ENCODE measurements at places on chromosomes 3 and 15.
A peak's percentile ranks its signal among the peaks of the same experiment; 100 is the strongest.

DNA sequence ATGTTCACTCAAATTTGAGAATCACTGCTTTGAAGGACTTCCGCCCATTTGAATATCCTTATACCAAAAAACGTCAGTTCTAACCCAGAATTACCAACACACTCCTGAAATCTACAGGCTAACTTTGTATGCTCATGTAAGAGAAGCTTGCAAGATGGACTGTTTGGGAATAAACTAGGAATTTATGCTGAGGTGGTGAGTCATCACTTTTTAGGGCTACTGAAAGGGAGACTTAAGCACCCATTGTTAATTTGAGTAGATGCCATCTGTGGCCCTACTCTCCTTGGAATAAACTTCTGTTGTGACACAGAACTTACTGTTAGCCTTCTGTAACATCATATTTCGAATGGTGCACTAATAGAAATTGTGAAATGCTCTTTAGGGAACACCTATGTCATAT is 74.6 kb downstream of the FGF12 start:
- no peaks in the 10 kb centered on the region for H3K4me1 ChIP-seq
- DNase-seq, result no peak
- H3K36me3 ChIP-seq, result no peaks in the 10 kb centered on the region
- no peak overlapping the region for H3K4me3 ChIP-seq
- no peaks in the 10 kb centered on the region for H3K27me3 ChIP-seq
- H3K27ac ChIP-seq, result no peak overlapping the region

GRCh38 chr3:13623101-13623654 is 74.3 kb downstream of the FBLN2 start:
- H3K27ac ChIP-seq, result no peak overlapping the region
- no peaks in the 10 kb centered on the region for H3K36me3 ChIP-seq
- H3K27me3 ChIP-seq, result no peaks in the 10 kb centered on the region
- no peak overlapping the region for H3K4me3 ChIP-seq

- H3K4me3 ChIP-seq, result peak overlapping the region; percentile 79
- DNase-seq, result no peak
- H3K4me1 ChIP-seq, result peaks cover 48% of the 10 kb centered on the region
- no peaks in the 10 kb centered on the region for H3K27me3 ChIP-seq
- no peaks in the 10 kb centered on the region for H3K36me3 ChIP-seq
These were observed 794 bp downstream of the LRIG1 start for GRCh38 chr3:66499881-66500575.

- H3K36me3 ChIP-seq, result no peaks in the 10 kb centered on the region
- H3K4me1 ChIP-seq, result no peaks in the 10 kb centered on the region
- no peak overlapping the region for H3K27ac ChIP-seq
- H3K4me3 ChIP-seq, result no peak overlapping the region
- H3K27me3 ChIP-seq, result peaks cover 2% of the 10 kb centered on the region
- no peak for DNase-seq
These were observed 243.8 kb downstream of the ZNF621 start for GRCh38 chr3:40768536-40768935.

DNA sequence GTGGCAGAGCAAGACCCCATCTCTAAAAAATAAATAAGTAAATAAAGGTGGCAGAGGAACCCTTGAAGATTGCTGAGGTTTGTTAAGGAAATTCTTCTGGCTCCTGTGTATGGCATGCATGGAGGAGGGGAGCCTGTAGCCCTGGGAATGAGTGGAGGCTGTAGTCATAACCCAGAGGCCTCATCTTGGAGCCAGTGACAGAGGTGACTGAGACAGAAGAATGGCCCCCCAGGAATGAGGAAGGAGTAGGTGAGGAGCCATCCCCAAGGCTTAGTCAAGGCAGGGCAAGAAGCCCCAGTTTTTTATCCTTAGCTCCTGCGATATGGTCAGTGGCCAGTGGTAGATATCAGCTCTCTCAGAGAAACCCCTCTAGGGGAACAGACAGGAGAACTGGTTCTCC is 46.5 kb downstream of the BSN start:
- H3K36me3 ChIP-seq, result no peaks in the 10 kb centered on the region
- no peak overlapping the region for H3K4me3 ChIP-seq
- no peaks in the 10 kb centered on the region for H3K27me3 ChIP-seq

GRCh38 chr3:157912514-157913451 is 193.4 kb downstream of the SHOX2 start:
- no peak overlapping the region for H3K4me3 ChIP-seq
- no peak overlapping the region for H3K27ac ChIP-seq
- no peaks in the 10 kb centered on the region for H3K36me3 ChIP-seq
- DNase-seq, result no peak

Measured in CD4-positive, alpha-beta T cell (primary cell).